ENCODE measurements at places on chromosomes 1 and 21.

DNA sequence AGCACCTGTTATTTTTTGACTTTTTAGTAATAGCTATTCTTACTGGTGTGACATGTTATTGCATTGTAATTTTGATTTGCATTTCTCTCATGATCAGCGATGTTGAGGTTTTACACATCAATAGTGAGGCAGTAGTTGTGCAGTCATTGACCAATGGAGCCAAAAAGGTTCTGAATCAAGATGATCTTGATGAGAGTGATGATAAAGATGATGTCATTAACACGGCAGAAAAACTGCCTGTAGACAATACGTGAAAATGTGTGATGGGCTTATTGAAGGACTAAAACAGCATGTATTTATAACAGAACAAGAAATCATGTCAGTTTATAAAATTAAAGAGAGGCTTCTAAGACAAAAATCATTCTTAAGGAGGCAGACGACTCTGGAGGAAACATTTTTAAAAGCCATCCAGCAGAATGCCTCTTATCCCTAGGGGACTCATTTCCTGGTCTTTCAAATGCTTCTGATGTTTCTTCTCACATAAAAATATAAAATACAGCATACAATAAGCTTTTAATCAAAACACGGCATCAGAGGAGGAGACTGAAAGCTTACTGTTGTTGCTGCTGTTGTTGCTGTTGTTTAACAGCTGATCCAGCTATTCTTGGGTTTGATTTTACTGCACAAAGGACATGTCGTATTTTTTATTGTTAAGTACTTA, 400.3 kb downstream of the LTN1 start:
- DNase-seq = no peak

DNA sequence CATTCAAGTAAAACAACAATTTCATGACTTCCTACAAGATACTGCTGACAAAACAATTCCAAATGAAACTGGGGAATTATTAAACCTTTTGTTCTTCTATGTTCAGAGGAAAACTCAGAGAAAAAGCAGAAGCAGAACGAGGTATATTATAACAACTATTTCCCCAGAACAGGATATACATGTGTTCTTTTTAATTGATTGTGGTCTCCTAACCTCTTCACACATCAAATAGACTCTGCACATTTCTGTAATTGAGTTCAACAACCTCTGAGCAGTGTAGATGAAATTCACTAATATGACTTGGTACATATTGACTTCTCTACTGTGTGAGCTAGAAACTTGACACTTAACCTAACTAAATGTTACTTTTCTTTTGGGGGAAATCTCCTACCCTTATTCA, 584.2 kb downstream of the NEGR1 start:
- no peak for DNase-seq

- DNase-seq = peak; percentile 3
Measured at GRCh38 chr1:231091831-231092301, 51.8 kb upstream of the FAM89A start.

DNA sequence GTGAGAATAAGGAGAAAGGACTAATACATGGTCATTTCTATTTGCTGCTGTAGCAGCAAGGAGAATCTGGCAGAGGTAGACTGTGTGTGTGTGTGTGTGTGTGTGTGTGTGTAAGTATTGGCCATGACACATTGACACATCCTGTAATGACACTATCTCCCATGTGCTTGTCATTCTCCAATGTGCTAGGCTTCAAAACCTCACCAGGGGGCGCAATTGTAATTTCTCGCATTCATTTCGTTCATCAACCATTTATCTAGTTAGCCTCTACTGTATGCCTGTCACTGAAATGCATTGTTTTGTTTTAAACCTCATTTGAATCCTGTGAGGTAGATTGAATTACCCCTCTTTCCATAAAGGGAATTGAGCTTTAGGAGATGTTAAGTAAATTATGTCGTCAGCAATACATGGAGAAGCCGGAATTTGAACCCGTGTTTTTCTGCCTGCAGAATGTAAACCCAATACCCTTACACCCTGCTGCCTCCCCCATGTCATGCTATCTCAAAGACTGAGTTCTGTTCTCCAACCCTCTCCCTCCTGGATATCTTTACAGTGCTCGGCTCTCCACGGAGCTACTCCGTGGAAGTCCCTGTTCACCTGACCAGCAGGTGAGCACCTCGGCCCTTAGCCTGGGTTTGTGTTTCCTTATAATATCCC, 100.8 kb downstream of the UCK2 start:
- peak; percentile 63 for DNase-seq

DNA sequence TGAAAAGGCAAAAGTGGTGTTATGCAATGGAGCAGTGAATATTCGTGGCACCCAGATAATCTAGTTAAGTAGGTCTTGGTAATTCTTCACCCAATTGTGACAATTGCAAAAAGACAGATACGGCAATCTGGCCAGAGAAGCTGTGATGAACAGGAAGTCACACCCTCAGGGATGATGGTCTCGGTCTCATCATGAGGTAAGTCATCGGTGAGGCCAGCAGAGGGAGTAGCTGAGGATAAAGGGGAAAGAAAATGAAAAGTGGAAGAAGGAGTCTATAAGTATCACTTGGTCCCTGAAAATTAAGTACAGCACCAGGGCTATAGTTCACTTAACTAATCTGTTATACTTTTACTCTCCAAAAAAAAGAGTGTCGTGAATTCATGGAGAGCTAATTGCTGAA, 258.8 kb upstream of the NCAM2 start:
- DNase-seq = no peak

- DNase-seq = peak; percentile 76
Measured at GRCh38 chr1:182376936-182377574, 14.5 kb downstream of the GLUL start.

- no peak for DNase-seq
Measured at GRCh38 chr1:8370905-8371315, 53.0 kb downstream of the SLC45A1 start.

GRCh38 chr1:89129911-89130310, 4.0 kb upstream of the GBP2 start:
- peak; percentile 10 for DNase-seq

DNA sequence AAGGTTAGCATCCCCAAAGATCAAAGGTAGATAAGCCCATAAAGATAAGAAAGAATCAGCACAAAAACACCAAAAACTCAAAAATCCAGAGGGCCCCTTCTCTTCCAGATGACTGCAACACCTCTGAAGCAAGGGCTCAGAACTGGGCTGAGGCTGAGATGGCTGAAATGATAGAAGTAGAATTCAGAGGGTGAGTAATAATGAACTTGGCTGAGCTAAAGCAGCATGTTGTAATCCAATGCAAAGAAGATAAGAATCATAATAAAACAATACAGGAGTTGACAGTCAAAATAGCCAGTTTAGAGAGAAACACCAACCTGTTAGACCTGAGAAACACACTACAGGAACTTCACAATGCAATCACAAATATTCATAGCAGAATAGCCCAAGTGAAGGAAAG, 406.9 kb upstream of the CXADR start:
- no peak for DNase-seq

- peak; percentile 54 for DNase-seq
Measured at GRCh38 chr1:1858382-1859086, 32.4 kb downstream of the GNB1 start.

GRCh38 chr1:219812491-219813203, 115.7 kb downstream of the SLC30A10 start:
- peak; percentile 66 for DNase-seq

GRCh38 chr21:39022035-39022434, 161.2 kb downstream of the PSMG1 start:
- no peak for DNase-seq

GRCh38 chr1:220243947-220244346, 28.3 kb downstream of the RAB3GAP2 start:
- no peak for DNase-seq

GRCh38 chr21:20259031-20259867, 739.0 kb upstream of the NCAM2 start:
- no peak for DNase-seq

DNA sequence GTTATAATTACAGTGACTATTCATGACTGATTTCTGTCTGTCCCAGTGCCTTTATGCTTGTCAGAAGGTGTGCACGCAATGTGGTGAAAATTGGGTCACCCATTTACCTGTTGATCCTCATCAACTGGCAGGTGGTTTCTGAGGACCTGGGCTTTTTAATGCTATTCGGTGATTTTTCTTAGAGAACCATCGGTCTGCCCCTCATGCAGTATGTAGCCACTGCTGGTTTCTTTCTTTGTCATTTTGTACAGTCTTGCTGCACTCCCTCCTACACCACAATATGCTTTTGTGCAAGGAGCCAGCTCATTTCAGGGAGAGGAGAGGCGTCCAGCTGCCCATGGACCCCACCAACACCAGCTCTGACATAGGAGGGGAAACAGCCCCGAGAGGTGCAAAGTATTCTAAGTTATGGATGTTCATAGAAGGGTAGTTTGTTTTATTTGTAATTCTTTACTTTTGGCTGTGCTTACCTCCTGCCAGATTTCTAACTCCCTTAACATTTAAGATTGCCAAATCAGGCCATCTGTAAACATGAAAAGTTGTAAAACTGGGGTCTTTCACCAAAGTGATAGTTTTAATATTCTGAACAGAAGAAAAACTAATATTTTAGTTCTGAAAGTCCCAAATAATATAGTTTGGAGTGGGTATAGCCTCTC, 325.3 kb downstream of the PTBP2 start:
- DNase-seq = no peak

- no peak for DNase-seq
Measured at GRCh38 chr1:210440081-210440480, 111.4 kb downstream of the HHAT start.

DNA sequence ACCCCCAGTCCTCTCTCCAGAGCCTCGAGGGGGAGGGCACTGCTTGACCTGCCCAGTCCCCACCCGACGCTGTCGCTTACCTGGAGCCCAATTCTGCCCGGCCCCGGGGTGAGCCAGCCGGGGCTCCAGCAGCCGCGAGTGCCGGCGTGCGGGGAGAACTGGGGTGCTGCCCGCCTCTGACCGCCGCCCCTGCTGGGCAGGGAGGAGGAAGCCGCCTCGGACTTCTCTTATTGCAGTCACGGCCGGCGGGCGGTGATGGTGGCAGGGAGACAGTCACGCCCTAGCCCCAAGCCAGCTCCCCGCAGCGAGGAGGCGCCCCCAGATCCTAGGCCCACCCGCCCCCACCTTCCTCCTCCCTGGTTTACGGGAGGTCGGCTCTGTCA, at the start of gene FGR:
Gene FGR (minus strand): TSS at position 201 of the 383 bp plus-strand sequence. CDS start 11,269 bp downstream, outside the sequence.
- DNase-seq = no peak

DNA sequence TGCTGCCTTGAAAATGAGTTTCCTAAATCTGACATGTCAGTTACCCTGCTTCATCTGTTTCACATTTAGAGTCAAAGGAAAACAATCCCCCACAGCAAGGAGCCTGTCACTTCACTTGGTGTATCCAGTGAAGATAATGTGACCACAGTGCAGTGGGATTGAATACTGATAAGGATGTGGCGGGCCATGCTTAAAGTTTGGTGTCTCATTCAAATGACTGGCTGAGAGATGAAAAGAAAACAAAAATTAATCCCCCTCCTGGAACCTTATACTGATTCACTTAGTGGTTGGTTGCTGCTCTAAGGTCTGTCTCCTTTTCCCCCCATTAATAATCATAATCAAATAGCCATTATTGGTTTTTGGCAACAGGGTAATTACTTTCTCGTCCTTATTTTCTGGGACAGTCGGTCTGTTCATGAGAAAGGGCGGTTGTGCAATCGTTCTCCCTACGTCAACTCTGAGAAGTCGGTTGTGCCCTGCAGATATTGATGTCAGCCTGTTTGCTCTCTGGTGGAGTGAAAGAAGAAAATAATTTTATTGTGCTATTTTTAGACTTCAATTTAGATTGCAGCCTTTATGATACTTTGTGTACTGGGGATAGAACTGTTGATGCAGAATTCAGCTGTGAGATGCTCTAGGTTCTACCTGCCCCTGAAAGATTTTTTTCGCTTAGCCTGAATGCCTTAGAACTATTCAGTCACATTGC, 360.2 kb downstream of the DISC1 start:
- DNase-seq = no peak

DNA sequence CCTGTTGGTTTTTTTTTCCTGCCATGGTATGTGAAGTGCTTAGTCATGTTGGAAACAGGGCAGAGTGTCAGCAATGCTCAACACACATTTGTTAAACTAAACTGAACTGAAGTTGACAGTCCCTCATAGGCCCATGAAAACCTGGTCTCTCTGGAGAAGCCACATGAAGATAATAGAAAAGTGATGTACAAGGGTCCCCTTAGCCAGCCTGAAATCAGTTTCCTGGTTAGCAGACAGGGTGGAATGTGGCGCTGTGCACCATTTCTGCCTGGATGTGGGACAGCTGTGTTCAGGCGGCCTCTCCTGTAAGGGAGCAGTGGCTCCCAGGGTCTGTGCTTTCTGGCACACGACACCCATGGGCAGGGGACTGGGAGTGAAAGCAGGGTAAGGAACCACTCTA, 9.9 kb upstream of the CHI3L1 start:
- no peak for DNase-seq

DNA sequence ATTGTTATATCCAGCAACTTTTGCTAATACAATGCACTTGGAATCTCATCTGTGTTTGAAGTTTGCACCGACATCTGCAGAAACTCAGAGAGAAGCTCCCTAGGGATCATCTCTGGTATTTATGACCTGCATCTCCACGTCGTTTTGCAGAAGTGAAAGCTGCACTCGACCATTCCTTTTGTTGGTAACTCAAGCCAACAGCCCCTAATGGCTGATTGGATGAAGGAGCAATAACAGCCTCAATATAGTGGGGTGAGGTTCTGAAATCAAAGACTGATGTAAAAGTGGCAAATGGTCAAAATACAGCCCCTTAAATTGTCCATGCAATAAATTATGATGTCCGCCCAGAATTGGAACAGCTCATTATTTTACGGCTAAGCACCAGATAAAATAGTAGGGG, 344.2 kb upstream of the KAZN start:
- DNase-seq = no peak

DNA sequence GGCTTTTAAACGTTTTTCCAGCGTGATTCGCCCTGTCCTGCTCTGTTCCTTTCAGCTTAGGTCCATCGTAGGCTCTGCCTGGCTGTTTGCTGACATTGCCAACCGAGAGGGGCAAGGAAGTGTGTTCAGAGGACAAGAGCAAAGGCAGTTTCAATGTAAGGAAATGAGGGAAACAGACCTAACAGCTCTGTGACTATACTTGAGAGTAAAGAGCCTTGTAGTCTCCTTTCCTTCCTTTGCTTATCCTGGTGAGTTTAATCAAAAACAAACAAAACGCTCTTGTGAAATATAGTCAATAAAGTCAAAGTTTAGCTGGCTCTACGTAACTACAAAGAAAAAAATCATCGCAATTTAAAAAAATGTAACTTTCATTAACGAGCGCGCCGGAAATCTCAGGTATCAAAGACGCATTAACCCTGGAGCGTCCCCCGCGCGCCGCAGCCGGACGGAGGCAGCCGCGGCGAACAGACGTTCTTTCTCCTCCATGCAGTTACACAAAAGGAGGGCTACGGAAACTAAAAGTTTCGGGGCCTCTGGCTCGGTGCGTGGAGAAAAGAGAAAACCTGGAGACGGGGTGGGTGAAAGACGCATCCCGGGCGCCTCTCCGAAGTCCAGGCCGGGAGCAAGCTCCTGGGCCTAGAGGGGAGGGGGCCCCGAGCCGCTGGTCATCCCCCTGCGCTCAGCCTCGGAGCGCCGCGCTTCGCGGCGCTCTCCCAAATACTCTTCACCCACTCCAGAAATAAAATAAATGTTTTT, 617 bp upstream of the ADGRL2 start:
- DNase-seq = peak; percentile 33

All from bronchial epithelial cell (primary cell).